Brain pericyte (primary cell): ENCODE measurements at places on chromosomes 7 and 10.

- no peak for DNase-seq
Measured at GRCh38 chr10:44473146-44473545, 88.2 kb upstream of the CXCL12 start.

DNA sequence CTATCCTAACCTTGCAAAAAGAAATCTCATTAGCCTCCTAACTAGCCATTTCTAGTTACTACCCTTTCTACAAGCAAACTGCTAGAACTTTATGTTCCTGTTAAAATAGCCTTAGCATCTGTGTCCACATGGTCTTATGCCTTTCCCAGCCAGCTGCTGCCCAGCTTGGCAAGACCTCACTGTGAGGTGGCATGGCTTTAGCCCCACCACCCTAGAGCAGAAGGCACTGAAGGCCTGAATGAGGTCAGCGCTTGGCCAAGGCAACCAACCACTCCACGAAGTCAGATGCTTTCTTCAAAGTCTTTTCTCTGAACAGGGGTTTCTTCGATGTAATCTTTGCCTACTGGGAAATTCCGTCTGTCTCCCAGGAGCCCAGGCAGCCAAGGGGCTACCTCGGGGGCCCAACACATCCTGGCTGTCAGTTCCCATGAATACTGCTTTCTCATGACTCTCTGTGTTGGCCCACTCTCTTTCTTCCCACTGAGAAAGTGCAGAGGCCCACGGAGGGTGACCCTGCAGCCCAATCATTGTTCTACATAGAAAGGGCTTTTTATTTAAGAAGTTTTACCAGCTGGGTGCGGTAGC lies 41.6 kb downstream of the POLR3A start:
- no peak for DNase-seq

GRCh38 chr10:100229819-100230422 lies 525 bp upstream of the CHUK start:
- DNase-seq = no peak

DNA sequence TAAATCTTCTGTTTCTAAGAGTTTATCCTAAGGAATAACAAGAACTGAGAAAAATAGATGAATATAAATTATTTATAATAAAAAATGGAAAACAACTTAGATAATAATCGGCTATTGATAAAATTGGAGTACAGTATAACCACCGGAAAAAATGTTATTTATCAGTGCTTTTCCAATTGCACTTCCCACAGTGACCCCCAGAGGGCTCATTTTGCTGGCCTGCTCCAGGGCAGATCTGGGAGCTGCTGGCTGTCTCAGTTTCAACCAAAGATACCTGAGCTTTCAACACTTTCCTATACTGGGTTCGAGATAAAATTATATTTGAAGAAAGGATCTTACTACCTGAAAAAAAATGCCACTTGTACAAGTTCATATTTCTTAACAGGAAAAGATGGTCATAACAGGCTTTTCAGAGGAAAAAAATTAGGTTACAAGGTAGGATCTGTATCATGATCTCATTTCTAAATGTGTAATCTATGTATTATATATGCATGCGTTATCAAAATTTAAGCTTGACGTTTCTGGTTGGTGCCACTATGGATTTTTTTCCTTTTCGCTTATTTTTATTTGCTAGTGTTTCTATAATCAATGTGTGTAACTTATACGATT lies 165.7 kb downstream of the NPSR1 start:
- DNase-seq = no peak

DNA sequence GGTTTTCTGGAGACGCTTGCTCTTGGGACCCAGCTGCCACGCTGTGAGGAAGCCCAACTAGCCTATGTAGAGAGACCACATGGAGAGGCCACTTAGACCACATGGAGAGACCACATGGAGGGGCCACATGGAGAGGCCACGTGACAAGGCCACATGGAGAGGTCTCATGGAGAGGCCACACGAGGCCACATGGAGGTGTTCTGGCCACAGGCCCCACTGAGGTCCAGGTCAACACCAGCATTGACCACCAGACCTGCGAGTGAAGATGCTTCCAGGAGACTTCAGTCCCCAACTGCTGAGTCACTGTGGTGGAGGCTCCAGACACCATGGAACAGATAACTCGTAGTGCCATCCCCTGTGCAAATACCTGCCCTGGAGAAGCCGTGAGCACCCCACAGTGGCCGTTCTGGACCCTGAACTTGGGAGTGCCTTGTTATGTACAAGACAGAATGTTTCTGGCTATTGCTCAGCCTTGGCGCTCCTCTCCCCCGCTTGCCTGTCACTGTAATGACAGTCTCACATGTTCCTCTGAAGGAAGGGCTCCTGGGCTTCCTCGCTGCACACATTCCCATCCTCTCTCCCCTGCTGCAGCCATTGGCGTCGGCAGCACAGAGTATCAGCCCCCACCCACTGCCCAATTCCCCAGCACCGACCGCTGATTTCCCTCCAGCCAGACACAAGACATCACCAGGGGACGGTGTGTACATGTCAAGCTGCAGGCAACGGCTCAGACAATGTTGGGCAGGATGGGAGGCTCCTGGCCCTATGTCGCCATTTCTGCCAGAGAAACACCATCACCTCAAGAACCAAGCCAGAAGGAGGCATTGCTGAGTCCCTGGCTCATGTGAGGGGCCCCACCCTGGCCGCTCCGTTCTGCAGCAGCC lies 49.0 kb upstream of the TNRC18 start:
- DNase-seq = no peak

DNA sequence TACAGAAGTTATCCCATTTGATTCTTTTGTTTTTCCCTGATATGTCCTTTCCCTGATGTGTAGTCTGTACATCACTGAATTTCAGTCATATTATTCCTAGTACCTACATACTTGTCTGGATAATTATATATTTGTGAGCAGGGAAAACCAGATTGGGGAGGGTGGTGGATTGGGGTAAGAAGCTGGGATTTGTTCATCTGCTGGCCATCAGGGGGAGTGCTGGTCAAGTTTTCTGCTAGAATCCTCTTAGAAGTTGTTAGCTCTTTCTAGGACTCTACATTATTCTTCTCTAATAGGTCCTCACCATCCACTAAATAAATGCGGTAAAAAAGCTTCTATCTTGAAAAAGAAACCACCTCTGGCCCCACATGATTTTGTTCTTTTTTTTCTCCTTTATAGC lies 232.7 kb upstream of the TAC1 start:
- no peak for DNase-seq

DNA sequence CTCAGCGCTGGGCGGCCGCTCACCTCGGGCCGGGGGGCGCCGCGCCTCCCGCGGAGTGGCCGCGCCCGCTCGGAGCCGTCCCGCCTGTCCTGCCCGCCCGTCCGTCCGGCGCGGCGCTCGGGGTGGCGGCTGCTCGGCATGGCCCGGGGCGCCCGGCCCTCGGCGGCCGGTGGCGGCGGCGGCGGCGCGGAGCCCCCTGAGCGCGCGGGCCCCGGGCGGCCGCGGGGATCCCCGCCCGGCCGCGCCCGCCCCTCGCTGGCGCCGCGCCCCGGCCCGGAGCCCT lies 338 bp downstream of the SDK1 start:
- DNase-seq = no peak

GRCh38 chr10:131787961-131788360 lies 112.8 kb upstream of the PPP2R2D start:
- no peak for DNase-seq

DNA sequence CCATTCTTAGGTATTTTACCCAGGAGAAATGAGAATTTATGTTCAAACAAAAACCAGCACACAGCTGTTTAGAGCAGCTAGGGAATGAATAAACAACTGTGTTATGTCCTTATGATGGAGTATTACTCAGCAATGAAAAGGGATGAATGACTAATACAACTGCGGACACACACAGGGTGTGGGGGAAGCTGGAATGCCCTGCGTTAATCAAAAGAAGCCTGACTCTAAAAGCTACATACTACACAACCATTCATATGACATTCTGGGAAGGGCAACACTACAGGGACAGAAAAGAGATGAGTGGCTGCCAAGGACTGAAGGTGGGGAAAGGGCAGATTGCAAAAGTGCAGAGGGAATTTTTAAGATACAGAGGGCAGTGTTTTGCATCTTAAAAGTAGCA lies 64.0 kb downstream of the DLG5 start:
- DNase-seq = no peak

DNA sequence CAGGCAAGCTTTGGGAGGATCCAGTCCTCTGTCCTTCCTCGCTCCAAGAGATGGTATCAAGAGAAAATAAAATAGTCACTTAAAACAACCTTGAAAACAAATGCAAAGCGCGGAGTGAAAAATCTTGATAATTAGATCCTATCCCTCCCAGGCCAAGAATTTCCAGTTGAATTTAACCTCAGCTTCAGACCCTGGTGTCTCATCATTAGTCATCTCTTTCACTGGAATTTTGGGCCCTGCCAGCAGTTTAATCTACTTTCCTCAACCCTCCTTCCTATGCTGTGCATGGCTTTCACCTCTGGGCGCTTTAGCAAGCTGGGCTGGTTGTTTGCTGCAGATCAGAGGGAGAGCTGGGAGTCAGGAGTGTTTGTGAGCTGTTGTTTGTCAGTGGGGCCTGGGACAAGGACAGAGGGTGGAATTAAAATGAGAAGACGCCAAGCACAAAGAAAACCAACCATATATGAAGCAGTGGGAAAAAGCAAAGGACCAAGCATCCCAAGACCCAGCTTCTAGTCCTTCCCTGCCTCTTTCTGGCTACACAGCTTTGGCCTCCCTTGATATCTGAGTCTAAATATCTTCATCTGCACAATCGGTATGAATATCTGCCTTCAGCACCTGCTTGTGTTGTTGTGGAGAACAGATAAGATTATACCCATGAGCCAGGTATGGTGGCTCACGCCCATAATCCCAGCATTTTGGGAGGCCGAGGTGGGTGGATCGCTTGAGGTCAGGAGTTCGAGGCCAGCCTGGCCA lies 13.5 kb downstream of the MYOF start:
- DNase-seq = no peak

DNA sequence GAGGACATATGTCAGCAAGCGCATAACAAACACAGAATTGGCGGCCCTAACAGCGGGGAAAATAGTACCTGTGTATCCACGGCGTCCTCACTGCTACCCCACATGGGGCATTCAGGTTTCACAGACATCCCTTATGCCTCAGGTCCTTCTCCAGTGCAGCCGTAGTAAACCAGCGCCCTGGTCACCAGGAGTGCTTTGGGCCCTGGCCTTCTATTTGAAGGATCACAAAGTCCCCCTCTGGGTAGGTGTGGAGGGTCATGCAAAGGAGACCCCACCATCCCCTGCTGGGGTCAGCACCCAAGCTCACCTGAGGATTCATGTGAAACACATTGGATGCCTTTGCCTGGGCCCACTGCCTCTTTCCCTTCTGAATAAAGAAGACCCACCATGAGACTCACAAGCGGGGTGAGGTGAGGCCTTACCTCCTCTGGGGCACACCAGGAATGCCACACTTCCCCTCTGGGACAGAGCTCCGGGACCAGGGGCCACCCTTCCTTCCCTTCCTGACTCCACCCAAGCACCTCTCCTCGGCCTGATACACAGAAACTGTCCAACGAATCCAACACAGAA lies 18.8 kb downstream of the CLRN3 start:
- DNase-seq = no peak
